ENCODE measurements at places on chromosomes 3 and 15.

DNA sequence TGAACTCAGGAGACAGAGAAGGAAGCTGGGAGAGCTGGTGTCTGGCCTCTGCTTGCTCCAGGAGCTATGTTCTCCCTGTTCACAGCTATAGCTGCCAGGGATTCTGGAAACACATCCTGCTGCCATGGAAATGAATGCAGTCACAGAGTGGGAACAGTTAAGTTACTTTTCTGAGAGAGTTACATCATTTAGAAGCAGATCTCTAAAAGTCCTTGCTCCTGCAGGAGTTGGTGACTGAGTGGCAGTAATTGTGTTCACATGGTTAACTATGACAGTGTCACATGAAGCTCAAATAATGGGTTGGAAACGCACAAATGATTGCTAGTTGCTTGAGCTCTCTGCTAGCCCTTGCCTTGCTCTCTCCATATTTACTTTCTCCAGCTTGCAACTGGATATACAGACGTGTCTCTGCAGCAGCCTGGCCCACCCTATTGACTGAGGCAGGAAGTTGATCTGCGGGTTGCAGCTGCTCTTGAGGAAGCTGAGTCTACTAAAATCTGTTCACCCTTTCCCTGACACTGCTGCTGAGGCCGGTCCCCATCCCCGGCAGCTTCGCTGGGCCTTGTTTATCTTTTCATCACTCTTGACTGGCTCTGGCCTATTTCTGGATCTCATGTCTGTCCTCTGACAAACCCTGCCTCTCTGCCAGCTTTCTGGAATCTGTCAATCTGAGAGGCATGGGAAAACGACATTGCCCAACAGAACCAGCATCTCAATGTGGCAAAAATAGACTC, 16.7 kb upstream of the ISLR start:
- no peak for DNase-seq

GRCh38 chr3:172333042-172333377, 115.2 kb downstream of the GHSR start:
- no peak for DNase-seq

DNA sequence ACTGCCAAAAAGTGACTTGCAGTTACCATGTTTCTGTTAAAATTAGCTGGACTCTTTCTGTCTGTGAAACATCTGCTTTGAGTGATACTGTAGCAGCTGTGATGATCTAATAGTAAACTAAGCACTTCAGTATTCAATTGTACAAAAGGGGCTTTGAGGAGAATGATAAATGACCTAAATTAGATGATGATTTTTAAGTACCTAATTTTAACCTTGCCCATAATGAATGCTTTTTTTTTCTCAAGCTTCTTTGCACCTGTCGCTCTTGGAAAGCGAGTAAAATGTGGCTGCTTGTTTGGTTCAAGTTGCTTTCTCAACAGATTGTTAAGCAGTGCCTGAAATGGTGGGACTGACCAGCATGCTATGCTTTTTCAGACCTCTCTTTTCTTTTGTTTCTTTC, 752.3 kb downstream of the EPHA3 start:
- no peak for DNase-seq

DNA sequence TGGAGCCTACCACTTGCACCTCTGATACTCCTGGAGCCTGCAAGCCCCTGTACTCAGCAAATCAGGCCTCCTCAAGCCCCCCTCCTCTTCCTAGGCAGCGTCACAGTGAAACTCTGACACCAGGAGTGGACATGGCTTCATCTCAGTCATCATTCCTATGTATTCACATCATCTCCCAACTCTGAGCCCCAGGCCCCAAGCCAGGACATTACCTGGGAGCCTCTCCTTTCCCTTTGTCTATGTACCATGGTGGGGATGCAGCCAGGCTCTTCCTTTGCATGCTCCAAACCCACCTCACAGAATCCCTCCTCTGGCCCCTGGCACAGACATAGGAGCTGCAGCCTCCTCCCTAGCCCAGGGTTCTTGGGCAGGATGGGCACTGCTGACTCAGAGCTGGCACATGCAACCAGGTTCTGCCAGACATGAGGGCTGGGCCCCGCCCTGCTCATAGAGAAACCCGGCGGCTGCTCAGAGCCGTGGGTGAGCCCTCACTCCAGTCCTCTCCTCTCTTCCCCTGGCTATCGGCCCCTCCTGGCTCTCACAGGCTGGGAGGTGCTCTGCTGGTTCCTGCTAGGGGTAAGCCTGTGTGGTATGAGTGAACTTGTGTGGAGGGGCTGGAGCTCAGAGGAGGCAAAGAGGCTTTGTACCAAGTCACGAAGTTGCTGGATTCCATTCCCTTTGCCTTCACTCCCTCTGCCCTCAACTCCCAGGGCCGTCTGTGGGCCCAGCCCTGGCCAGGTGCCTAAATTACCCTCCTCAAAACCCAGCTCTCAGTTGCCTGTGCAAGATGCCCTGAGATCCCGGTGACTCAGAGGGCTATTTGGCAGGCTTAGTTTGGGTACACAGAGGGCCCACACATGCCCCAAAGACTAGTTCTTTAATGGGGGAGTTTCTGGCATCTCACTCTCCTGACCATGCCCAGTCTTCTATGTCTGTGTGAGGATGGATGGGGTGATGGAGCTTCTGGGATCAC, 1.9 kb upstream of the PLCD1 start:
- peak; percentile 41 for DNase-seq

GRCh38 chr3:180594631-180595558, 7.1 kb upstream of the TTC14 start:
- DNase-seq: no peak

- no peak for DNase-seq
Observed at GRCh38 chr15:92666780-92667179, 11.2 kb upstream of the FAM174B start.

DNA sequence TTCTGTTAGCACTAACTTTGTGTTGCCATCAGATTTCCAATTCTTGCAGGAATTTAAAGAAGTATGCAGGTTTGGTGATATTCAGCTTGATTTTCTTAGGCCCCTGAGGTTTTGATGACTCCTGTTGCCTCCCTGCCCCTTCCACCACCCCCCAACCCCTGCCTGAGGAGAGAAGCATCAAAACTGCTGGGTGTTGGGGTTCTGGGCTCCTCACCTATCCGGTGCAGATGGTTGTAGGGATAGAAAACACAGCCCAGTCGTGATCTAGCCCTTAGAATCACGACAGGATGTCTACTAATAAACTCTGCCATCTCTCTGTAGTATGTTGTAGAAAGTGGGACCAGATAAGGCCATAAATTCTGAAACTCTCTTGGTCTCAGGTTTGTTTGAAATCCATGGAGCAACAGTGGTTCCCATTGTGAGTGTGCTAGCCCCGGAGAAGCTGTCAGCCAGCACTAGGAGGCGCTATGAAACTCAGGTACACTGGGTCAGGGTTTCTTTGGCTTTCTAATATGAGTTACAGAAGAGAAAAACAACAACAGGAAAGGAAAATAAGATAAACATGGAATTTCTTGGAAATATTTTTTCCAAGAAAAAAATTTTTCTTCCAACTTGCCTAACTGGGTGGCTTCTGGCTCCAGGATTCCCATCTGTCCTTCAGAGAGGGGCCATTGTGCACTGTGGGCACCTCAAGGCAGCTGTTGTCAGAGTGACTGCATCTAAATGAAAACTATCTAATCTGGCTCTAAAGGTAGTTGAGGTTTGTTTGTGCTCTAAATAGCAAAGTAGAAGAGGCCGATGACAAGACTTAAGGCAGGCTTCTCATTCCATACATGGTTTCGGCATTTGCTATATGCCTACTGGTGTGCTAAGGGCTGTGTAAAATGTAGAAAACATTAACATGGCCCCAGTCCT, 8.7 kb downstream of the SRP14 start:
- DNase-seq: no peak

- DNase-seq: no peak
Observed at GRCh38 chr15:78998526-78998925, 53.7 kb upstream of the CTSH start.

DNA sequence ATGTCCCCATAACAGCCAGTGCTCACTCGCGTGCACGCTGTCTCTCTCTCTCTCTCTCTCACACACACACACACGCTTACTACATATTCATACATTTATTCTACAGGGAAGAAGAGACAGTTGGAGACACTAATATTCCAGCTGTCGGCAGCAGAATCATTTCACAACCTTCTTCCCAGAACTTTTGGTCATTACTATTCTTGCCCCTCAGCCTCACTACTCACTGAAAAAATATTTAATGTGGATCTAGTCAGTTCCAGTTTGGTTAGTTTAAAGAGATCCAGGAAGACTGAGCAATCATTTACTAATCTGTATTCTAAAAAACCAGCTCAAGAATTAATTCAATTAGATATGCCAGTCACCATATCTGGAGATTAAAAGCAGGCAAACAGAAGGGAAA, 394.9 kb downstream of the PTPRG start:
- no peak for DNase-seq

GRCh38 chr3:194485468-194485880, 1.3 kb downstream of the ATP13A3 start:
- peak; percentile 22 for DNase-seq

- DNase-seq: no peak
Observed at GRCh38 chr3:140152851-140153639, 218.1 kb downstream of the CLSTN2 start.

DNA sequence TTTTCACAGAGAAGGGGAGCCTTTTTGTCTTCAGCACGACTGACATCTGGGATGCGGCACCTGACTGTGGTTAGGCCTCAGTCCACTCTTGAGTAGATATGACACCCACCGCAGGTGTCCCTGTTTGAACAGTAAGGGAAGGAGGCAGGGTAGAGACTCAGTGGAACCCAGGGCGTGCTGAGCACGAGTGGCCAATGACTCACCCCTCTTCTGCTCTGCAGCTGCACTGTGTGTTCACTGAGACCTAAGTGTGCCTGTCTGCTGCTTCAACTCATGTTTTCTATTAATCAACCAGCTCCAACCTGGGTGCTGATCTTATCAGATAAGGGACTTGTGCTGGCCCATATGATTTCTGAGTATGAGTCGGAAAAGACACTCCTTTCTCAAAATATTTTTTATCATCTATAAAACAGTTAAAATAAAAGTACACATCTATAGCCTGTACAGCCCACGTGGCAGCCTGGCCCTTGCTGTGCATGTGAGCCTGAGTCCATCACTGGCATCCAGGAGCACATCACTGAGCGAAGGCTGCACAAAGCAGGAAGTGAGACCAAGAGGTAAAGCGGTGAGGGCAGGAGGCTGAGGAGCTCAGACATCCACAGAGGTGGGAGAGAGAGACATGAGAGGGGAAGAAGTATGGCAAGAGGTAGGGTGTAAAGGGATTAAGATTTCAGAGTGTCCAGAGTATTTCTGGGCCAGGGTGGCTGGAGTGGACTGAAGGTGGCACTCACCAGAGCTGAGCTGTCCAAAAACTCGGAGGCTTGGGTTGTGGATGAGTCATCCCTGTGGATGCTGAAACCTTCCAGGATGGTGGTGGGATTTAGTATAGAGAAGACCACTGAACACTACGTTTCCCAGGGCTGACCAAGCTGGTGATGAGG, 49.2 kb downstream of the SLC41A3 start:
- no peak for DNase-seq

DNA sequence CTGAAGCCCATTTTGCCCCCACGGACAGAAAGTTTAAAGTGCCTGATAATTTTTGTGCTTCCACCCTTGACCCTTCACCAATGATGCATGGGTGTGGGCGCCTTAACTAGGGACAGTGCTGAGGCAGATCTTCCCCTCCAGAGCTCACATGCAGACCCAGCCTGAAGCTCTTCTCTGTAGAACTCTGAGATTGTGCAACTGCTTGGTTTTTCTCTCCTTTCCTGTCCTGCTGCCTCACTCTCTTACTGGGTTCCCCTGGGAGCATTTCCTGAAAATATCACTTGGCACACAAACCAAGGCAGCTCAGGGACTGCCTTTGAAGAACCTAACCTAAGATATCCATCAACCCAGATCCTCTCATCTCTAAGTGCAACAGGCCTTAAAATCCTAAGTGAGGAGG, 220.3 kb upstream of the STT3B start:
- no peak for DNase-seq

DNA sequence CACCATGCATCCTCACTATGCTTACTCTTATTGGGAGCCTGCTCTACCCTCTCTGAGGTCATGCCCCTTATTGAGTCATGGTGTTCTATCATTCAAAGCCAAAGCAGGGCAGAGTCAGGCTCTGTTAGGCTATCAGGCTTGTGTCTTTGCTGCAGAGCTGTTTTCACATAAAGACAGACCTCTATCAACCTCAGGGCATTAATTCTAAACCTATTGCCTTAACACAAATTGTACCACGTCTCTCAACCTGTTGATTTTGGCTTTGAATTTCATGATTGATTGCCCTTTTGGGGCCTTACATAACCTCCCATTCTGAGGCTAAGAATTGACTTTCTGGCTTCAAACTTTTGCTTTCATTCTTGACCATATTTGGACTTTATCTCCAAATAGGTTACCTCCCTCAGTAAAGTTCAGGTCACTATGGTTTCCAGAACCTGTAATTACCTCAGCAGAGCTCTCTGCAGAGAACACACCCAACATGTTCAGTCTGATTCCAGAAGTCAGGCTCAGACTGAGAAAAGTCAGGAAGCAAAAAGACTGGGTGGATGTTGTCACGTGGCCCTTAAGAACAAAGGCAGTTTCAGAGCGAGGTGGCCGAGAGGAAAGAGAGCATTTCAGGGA, 221.4 kb upstream of the NANOGP8 start:
- no peak for DNase-seq

DNA sequence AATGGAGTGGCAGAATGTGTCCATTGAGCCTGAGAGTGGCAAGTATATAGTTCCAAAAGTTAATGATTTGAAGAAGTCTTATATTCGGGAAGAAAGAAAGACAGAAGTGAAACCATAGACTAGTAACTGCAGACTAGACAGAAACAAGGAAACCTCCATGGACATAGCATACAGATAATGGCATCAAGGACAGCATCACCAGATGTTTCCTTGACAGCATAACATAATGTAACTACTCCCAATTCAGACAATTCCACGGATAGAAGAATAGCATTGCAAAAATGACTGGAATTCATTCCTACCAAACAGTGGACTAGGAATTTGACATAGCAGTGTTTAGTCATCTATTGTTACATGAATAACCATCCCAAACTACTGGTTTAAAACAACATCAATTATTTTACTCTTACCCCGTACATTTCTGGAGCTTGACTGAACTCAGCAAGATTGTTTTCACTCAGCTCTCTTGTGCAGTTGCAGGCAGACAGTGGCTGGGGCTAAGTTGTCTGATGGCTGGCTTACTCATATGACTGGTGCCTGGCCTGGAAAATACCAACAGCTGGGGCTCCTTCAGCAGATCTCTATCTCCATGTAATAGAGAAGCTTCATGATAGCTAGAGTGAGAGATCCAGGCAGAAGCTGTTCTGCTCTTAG, 109.7 kb upstream of the GADL1 start:
- no peak for DNase-seq

DNA sequence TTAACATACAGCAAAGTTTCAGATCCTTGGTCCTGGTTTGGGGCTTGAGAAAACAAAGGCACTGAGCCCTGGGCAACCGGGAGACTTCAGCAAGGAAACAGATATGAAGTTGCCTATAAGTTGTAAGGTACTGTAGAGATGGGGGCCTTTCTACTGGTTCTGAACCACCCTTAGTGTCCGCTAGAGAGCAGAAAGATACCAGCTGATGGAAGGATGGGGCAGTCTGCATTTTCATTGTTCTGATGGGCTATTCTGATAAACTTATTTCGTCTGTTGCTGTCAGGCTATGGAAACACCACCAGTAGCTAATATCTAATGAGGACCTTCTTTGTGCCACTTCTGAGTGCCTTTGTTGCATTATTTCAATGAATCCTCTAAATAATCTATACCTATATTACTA, 38.7 kb downstream of the FGD5 start:
- DNase-seq: no peak

GRCh38 chr15:63811942-63812550, 21.7 kb downstream of the HERC1 start:
- no peak for DNase-seq

All from CD4-positive, alpha-beta memory T cell (primary cell).